Glutamatergic neuron (in vitro differentiated cells): ENCODE measurements at places on chromosomes 2 and 18. TPM values are rescaled to one million over a fixed set of nuclear protein-coding genes. Genes with fewer than 3 reads are reported as not detected.
A peak's percentile ranks its signal among the peaks of the same experiment; 100 is the strongest.

The LRRTM1 gene
- 3.8 TPM for total RNA-seq

DNA sequence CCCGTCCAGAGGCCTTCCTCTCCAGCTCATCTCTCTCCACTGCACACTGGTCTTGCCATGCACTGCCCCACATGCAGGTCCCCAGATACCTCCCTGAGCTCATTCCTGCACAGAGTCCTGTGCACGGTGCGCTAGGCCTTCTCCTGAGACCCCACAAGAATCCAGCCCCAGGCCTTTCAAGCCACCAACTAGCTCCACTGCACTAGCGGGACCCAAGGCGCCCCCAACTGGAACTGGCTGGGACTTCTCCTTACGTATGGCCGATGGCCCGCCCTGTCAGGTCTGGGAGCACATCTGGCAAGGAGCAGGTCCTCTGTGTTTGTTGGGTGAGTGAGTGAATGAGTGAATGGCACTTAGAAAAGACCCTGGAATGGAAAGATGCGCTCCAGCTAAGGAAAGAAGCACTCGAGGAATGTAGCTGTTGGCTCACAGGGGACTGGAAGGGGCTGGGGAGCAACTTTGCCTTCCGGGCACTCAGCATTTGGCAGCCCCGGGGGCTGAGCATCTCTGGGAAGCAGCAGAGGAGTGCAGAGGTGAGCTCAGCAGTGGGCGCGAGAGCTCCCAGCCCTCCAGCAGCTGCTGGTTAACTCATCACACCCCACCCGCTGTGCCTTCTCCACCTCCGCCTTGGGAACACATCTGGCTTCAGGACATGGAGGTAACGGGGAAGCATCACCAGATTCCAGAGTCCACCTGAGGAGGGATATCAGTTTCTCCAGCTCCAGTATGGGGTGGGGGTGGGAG is 223.1 kb downstream of the GLI2 start:
- H3K36me3 ChIP-seq: no peaks in the 10 kb centered on the region
- no peak overlapping the region for H3K4me3 ChIP-seq
- peaks cover 14% of the 10 kb centered on the region for H3K4me1 ChIP-seq
- H3K27ac ChIP-seq: no peak overlapping the region
- DNase-seq: peak; percentile 66
- peaks cover 7% of the 10 kb centered on the region for H3K27me3 ChIP-seq

DNA sequence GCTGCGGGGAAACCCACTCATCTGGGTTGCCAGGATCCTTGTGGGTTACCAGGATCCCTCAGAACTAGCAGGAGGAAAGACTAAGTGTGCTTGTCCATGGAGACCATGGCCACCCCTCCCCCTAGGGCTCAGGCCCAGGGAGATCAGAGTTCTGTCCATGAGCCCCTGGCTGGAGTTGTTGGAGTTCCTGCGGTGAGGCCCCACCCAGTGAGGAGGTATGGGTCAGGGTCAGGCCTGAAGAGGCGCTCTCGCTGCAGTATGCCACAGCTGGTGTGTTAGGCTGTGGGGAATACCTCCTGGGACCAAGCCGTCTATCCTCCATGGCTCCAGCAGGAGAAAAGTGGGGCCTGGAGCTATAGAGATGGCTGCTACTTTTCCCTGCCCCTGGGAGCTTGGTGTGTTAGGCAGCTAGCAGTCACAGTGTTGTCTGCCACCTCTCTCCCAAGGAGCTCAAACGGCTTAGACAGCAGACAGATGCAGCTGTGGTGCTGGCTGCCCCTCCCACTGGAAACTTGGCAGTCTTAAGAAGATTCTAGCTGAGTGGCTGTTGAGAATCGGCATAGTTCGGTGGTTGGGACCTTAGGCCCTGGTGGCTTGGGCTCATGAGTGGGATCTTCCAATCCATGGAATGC is 240.3 kb upstream of the CELF4 start:
- H3K27ac ChIP-seq: no peak overlapping the region
- H3K4me1 ChIP-seq: no peaks in the 10 kb centered on the region
- no peak overlapping the region for H3K4me3 ChIP-seq
- H3K27me3 ChIP-seq: no peaks in the 10 kb centered on the region

The AQP12A gene
- not detected for total RNA-seq

- H3K27ac ChIP-seq: no peak overlapping the region
- no peak overlapping the region for H3K4me3 ChIP-seq
- H3K27me3 ChIP-seq: no peaks in the 10 kb centered on the region
- H3K36me3 ChIP-seq: peaks cover 5% of the 10 kb centered on the region
Measured at GRCh38 chr2:26008851-26009566, 24.9 kb upstream of the RAB10 start.

The INHA gene
- total RNA-seq: not detected

GRCh38 chr2:29072971-29073725 is 1.2 kb downstream of the PCARE start:
- H3K4me3 ChIP-seq: no peak overlapping the region
- H3K4me1 ChIP-seq: peaks cover 20% of the 10 kb centered on the region
- peaks cover 4% of the 10 kb centered on the region for H3K36me3 ChIP-seq
- no peak overlapping the region for H3K27ac ChIP-seq
- DNase-seq: no peak

The RSAD2 gene
- total RNA-seq: not detected

DNA sequence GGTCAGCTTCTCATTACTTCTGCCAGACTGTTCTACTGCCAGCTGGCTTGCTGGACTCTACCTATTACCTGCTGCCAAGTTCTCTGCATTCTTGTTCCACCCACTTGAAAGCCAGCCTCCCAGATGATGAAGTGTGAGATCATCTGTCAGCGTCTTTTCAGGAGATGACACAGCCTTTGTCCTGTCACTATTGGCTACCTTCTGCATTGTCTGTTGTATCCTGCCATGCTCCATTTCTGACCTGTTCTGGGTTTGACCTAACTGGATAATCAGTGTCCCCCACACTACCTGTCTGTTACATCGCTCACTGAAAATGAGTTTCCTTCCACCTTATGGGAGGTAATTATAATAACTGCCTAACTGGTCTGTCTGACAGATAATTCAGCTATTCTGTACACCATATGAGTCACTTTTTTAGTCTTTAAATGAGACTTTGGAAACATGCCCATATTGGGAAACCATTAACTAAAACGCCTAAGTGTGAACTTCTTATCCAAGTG is 520.6 kb downstream of the METTL4 start:
- H3K36me3 ChIP-seq: no peaks in the 10 kb centered on the region
- no peak for DNase-seq
- H3K4me3 ChIP-seq: no peak overlapping the region
- no peaks in the 10 kb centered on the region for H3K27me3 ChIP-seq

GRCh38 chr18:3620146-3621119 is 170.5 kb downstream of the TGIF1 start:
- no peak for DNase-seq
- no peak overlapping the region for H3K4me3 ChIP-seq
- H3K27me3 ChIP-seq: no peaks in the 10 kb centered on the region
- no peak overlapping the region for H3K27ac ChIP-seq
- H3K36me3 ChIP-seq: no peaks in the 10 kb centered on the region

The TACR1 gene
- total RNA-seq: 0.17 TPM

The CYS1 gene
- total RNA-seq: not detected

DNA sequence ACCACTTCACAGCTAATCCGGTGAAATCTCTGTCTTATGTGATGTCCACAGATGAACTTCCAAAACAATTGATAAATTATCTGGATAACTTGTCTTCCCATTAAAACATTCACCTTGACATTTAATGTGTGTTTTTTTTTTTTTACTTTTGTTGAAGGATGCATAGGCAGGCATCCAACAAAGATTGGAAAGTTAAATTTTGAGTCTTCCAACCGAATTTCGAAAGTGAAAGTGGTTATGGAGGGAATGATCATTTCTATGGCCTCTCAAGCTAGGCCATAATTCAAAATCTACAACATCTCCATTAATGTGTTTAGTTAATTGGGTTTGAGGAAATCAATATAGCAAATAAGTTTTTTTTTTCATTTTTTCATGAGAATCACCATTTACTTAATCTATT is 1495.5 kb upstream of the ACVR2A start:
- H3K4me3 ChIP-seq: no peak overlapping the region
- no peak for DNase-seq
- H3K36me3 ChIP-seq: no peaks in the 10 kb centered on the region
- no peak overlapping the region for H3K27ac ChIP-seq

DNA sequence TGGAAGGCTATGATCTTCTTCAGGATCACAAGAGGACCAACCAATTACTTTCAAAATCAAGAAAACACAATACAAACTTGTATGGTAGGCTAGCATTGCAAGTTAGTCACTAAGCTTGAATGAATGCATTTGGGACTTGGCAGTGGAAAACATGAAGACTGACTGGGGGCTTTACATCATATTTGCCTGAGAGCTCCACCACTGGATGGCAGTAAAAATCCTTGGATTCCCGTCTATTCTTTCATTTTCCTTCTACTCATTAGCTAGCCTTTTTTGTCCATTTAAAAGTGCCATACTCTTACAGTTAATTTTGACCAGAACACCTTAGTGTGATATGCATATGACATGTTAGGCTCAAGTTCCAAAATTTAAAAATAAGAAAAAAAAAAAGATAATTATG is 63.5 kb upstream of the RASGRP3 start:
- H3K27me3 ChIP-seq: no peaks in the 10 kb centered on the region
- no peaks in the 10 kb centered on the region for H3K4me1 ChIP-seq
- no peak overlapping the region for H3K4me3 ChIP-seq
- H3K36me3 ChIP-seq: peaks cover 7% of the 10 kb centered on the region
- no peak for DNase-seq

The GYPC gene
- 2.0 TPM for total RNA-seq

The TMEM17 gene
- 0.91 TPM for total RNA-seq

- no peak for DNase-seq
- H3K27ac ChIP-seq: no peak overlapping the region
- peaks cover 6% of the 10 kb centered on the region for H3K4me1 ChIP-seq
- no peak overlapping the region for H3K4me3 ChIP-seq
Measured at GRCh38 chr18:8701546-8702118, 3.7 kb upstream of the MTCL1 start.

The SLC19A3 gene
- total RNA-seq: 1.7 TPM

DNA sequence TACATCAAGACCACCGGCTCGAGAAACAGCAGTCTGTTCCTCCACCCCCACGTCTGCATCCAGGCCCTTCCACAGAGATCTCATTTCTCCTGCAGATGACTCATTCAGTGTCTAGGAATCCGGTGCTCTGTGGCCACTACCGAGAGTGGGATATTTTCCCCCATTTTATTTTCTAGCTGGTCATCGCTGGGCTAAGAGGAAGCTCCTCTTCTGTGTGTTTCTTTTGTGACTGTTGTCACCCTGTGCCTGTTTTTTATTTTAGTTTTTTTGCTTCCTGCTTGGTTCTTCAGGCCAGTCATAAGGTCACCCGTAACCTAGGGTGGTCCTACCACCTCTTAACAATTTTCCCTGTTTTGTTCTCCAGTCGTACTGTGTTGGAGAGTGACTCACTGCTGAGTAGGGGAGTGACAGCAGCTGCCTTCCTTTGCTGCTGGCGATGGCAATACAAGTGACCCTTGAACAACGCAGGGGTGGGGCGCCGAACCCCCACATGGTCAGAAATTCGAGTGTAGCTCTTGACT is 6.7 kb downstream of the RAMP1 start:
- H3K27me3 ChIP-seq: peaks cover 7% of the 10 kb centered on the region
- no peak overlapping the region for H3K4me3 ChIP-seq
- peaks cover 12% of the 10 kb centered on the region for H3K4me1 ChIP-seq

The GALNT14 gene
- 14.4 TPM for total RNA-seq

GRCh38 chr2:48347712-48348111 is 182.2 kb upstream of the STON1 start:
- H3K36me3 ChIP-seq: peaks cover 9% of the 10 kb centered on the region
- no peak overlapping the region for H3K27ac ChIP-seq
- H3K27me3 ChIP-seq: no peaks in the 10 kb centered on the region

DNA sequence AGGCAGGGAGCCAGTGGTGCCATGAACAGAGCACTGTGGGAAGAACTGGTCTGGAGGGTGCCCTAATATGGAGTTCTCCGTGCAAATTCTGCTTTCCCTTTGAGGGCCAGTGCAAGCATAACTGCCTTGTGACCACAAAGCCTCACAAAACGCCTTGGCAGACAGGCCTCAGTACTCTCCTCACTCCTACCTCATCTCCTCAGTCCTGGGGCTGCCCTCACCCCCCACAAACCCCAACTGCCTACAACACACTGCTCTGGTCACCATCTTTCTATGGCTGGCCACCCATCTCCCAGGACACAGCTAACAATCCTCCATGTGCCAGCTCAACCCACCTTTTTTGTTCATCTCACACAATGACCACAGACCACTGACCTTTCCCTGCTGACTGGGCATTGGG is 8.9 kb downstream of the COX5B start:
- no peak overlapping the region for H3K27ac ChIP-seq
- peaks cover 6% of the 10 kb centered on the region for H3K27me3 ChIP-seq
- no peaks in the 10 kb centered on the region for H3K4me1 ChIP-seq
- no peak for DNase-seq

DNA sequence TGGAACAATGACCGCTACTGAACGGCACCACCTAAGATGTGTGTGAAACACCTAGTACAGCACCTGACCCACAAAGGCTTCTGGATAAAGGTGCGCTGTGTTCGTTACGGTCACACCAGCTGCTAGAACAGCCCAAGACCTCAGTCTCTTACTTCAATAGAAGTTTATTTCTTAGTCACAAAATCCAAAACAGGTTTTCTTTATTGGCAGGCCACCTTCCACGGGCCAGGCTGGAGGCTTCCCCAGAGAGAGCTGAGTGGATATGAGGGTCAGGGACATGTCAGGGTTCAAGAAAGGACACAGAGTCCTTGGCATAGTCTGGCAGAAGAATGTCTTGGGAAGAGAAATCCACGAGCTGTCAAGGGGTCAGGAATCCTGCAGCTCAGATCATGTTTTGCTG is 92.2 kb downstream of the COL6A3 start:
- no peak overlapping the region for H3K27ac ChIP-seq
- H3K36me3 ChIP-seq: no peaks in the 10 kb centered on the region
- H3K4me3 ChIP-seq: no peak overlapping the region

The SERPINB4 gene
- not detected for total RNA-seq

The MOGAT1 gene
- total RNA-seq: not detected

DNA sequence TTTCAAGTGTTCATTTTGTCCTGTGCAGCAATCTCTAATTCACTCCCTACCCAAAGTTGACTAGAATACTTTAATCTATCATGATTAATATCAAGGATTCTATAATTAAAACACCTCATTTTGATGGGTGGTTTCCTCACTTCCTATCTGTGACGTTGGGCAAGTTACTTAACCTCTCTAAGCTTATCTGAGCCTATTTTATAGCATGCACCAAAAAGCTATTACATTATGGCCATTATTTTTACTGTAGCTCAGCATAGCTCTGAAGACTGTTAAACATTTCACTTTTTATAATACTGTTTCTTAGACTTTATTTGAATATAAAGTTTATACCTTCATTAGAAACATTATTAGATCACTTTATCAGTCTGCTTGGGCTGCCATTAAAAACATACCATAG is 579.6 kb upstream of the NXPH2 start:
- H3K27me3 ChIP-seq: no peaks in the 10 kb centered on the region
- no peak overlapping the region for H3K27ac ChIP-seq
- peaks cover 13% of the 10 kb centered on the region for H3K4me1 ChIP-seq
- DNase-seq: no peak

DNA sequence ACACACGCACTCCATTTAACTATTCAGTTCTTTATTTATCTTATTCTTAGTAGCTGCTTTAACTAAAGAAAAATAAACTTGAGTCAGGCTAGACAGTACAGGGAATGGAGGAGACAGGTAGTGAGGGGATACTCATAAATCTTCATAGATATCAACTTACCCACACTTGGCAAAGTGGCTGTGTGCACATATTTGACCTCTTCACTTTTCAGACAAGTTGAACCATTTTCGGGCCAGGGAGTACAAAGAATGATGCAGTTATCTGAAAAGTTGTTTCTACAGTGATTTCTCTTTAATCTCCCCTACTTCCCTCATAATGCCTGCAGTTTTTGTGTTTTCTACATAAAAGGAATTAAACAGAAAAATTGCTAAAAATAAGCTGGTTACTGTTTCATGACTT is 307.5 kb downstream of the GULP1 start:
- H3K4me1 ChIP-seq: no peaks in the 10 kb centered on the region
- no peak for DNase-seq
- no peak overlapping the region for H3K27ac ChIP-seq
- no peaks in the 10 kb centered on the region for H3K27me3 ChIP-seq
- H3K4me3 ChIP-seq: no peak overlapping the region
- no peaks in the 10 kb centered on the region for H3K36me3 ChIP-seq
